Erythroblast (primary cell): ENCODE measurements at places on chromosomes 5 and 9.
A peak's percentile ranks its signal among the peaks of the same experiment; 100 is the strongest.

DNA sequence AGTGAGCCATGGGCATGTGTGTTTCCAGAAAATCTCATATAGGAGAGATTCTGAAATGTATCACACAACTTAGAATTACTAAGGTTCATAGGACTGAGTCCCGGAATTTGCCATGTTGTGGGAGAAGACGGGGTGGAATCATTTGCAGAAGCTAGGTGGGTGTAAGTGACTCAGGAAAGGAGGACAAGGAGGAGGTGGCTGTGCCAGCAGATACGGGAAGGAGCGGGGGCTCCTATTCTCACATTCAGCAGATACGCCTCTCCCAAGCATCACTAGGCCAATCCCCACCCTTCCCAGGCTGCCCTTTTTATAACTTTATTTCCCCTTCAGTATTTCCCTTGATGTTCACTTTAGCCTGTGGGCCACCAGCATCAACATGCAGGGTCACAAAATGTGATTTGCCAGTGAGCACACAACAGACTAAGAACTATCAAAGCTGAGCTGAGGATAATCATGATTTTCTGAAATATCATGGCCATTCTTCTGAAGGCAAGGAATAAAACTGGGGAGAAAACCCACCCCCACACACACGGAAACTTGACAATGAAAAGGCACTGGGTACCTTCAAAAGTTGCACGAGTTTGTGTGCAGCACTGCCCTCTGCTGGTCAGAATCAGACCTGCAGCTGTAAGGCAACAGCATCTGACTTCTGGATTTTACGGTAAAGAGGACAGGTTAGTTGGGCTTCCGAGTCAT is 133.2 kb downstream of the MTX3 start:
- peak; percentile 85 for DNase-seq

DNA sequence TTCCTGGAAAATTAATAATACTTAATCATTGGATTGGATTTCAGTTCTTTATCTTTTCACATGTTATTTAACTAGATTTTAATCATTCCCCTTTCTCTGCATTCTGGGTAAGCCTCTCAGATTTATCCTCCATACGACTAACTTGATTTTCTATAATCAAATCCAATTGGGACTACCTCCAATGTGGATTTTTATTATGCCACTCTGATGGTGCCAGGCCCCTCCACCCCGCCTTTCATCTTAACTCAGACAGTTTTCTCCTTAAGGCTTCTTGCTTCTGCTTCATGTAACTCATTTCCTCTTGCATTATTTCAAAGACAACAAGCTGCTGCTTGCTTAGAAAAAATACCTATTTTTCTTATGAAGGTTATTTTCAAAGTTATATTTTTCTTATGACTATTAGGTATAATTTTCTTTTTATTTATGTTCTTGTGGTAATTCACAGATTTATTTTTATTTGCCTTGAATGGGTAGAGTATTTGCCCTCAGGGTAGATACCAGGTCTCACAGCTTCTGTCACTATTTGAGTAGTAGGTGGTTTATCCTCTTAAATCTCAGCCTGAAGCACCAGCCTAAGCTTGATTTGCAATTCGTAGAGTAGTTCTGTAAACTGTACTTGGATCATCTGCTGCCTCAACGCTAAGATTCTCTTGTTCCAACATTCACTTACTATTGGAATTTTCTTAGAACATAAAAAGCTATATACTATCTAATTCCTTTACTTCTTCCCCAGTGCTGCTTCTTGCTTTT is 659.0 kb upstream of the ARRDC3 start:
- DNase-seq = no peak

GRCh38 chr5:111472579-111472978 is 39.8 kb downstream of the STARD4 start:
- peak; percentile 53 for DNase-seq

GRCh38 chr9:34400275-34400674 is 23.6 kb upstream of the MYORG start:
- no peak for DNase-seq

DNA sequence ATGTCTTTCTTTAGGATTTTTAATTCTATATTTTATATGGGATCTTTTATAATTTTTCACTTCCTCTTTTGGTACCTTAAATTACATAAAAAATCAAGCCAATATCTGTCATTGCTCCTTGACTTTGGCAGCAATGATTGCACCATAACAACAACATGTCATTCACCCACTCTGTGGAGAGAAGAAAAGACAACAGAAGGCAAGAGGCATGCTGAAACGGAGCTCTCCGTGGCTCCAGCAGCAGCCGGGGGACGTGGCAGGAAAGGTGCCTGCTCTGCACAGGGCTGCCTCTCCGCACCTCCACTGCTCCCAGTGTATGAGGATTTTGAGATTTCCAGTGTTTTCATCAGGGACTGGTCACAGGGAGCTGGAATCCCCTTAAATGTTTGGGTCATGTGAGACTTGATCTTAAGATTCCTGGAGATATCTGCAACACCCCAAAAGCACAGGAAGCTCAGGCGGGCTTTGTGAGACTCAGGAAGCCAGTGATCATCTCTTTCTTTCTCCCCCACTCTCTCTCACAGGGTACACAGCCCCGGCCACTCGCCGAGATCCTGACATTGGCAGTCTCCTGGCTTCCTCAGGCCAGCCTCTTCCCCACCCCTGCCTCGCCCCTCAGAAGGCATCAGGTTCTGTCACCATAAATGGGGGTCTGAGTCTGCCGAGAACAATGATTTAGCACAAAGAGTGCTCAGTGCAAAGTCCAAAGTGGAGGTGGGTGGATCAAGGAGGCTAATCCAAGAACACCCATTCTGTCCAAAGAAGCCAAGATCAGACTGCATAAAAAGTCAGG is 74.6 kb downstream of the ACTL7B start:
- DNase-seq = no peak

DNA sequence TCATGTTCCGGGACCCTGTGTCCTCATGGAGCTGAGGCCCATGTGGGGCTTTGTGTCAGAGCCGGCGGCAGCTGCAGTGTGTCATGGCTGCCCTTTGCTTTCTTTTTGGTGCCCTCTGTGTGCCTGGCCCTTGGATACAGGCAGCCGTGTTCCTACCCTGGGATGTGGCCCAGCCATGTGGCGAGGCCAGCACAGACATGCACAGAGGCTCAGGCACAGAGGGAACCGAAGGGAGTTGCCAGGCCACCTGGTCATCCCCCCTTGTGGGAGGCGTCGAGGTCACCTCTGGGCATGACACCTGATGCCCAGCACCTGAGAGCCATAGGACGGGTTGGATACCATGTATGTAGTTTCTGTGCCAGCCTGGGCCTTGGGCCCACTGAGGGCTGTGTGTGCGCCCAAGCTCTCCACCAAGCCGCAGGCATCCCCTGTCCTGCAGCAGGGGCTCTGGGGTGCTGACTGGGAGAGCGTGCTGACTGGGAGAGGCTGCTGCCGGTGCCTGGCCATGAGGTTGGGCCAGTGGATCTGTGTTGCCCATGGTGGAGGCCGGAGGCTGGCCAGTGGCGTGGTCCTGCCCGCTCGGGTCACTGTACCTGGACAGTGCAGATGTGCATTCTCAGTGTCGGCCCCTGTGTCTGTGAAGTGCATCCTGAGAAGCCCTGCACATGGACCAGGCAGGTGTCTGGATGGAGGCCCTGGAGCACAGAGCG is 4.8 kb downstream of the NKD2 start:
- DNase-seq = no peak

GRCh38 chr9:26940779-26941178 is 6.3 kb downstream of the PLAA start:
- DNase-seq = no peak

- DNase-seq = no peak
Observed at GRCh38 chr9:107635803-107636174, 146.2 kb upstream of the KLF4 start.
